ENCODE measurements at places on chromosomes 12 and 14. TPM values are rescaled to one million over a fixed set of nuclear protein-coding genes. Genes with fewer than 3 reads are reported as not detected.

MDGA2 gene
- not detected for polyA plus RNA-seq

B4GALNT3 gene
- not detected for polyA plus RNA-seq

ITPR2 gene
- polyA plus RNA-seq = 6.1 TPM

GARIN6 gene
- not detected for polyA plus RNA-seq

GLS2 gene
- 0.13 TPM for polyA plus RNA-seq

DNA sequence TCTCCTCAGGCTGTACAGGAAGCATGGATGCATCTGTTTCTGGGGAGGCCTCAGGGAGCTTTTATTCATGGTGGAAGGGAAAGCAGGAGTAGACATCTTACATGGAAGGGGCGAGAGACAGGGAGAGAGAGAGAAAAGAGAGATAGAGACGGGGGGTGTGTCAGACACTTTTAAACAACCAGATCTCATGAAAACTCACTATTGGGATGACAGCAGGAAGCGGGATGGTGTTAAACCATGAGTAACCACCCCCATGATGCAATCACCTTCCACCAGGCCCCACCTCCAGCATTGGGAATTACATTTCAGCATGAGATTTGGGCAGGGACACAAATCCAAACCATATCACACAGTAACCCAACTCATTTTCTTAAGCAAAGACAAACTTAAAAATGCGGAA lies 110.0 kb upstream of the EEA1 start:
- DNase-seq = no peak

DNA sequence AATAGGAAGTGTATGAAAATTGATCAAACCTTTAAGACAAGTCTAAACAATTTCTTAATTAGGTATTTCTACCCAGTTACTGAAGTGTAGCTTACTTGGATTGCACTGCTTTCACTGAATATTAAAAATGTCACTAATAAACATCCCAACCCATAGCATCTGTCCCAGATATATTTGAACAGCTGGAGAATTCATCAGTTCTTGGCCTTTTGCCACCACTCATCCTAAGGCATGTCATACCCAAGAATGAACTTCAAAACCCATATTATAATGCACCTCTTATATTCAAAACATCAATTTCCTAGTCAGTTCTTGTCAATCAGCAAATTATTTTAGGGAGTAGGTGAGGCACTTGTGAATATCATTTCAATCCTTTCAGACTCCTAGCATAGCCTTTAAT lies 392.3 kb downstream of the PAWR start:
- no peak for DNase-seq

- DNase-seq = no peak
Observed at GRCh38 chr14:86847140-86847539, 1145.8 kb downstream of the GALC start.

DNA sequence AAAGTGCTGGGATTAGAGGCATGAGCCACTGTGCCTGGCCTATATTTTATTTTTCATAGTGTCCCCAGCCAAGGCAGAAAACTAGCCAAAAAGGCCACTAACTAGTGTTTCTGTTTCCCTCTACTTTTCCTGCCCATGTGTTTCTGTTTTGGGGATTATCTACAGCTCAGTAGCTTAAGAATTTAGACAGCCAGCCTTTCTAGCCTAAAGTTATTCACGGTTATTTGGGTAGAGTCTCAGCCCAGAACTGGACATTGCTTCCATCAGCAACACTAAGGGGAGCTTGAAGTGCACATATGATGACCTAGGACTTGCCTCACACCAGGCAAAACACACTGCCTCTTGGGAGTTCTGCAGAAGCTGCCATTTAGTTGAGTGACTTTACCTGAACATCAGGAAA lies 17.9 kb downstream of the PROX2 start:
- no peak for DNase-seq
